ENCODE measurements at places on chromosomes 6 and 20.

DNA sequence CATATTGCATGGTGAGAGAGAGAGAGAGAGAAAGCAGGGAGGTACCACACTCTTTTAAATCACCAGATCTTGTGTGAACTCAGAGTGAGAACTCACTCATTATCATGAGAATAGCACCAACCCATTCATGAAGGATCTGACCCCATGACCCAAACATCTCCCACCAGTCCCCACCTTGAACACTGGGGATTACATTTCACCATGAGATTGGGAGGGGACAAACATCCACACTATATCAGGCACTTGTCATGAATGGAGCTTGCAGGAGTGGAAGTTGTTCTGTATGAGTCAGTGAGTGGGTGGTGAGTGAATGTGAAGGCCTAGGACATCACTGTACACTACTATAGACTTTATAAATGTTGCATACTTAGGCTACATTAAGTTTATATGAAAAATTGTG is 47.7 kb upstream of the RNF182 start:
- no peak for DNase-seq

DNA sequence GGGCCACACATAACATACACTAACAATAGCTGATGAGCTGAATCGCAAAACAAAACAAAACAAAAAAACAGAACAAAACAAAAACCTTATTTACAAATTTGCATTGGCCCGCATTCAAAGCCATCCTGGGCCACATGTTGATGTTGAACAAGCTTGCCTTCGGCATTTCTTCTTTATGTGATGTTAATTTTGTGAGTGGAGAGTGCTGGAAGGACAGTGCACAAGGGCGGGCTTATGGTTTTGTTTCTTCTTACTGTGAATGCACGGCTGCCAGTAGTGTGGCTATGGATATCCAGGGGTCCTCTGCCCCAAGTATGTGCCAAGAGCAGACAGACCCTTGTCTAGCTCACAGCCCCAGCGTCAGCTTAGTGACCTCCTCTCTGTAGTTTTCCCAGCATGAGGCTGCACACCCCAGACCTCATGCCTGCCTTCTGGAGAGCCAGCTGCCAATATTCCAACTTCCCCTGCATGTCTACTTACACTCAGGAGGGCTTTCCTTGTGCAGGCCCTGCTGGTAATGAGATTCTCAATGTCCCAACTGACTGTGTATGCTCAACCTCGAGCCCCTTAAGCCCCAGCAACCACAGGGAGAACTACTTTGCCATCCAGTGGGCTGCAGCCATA is 24.9 kb downstream of the ZNF292 start:
- DNase-seq: no peak

- DNase-seq: peak; percentile 35
These were observed 164.0 kb downstream of the GMDS start for GRCh38 chr6:2081155-2082138.

DNA sequence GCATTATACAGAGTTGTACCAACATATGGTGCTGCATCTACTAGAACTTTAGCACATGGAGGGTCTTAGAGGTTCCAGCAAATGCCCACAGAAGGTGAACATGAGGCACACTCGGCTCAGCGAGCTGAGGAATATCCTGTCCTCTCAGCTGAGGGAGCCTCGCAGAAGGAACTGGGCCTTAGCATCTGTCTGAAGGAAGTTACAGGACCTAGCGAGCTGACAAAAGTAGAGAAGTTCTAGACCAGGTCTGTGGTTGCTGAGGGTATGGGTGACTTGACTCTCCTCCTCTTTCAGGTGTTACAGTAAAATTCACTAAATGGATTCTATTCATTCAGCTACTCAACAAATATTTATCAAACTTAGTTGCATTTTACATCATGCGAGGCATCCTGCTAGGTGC is 157.2 kb downstream of the ZDHHC14 start:
- peak; percentile 41 for DNase-seq

- DNase-seq: no peak
These were observed 39.4 kb upstream of the EEF1A1 start for GRCh38 chr6:73560182-73560732.

DNA sequence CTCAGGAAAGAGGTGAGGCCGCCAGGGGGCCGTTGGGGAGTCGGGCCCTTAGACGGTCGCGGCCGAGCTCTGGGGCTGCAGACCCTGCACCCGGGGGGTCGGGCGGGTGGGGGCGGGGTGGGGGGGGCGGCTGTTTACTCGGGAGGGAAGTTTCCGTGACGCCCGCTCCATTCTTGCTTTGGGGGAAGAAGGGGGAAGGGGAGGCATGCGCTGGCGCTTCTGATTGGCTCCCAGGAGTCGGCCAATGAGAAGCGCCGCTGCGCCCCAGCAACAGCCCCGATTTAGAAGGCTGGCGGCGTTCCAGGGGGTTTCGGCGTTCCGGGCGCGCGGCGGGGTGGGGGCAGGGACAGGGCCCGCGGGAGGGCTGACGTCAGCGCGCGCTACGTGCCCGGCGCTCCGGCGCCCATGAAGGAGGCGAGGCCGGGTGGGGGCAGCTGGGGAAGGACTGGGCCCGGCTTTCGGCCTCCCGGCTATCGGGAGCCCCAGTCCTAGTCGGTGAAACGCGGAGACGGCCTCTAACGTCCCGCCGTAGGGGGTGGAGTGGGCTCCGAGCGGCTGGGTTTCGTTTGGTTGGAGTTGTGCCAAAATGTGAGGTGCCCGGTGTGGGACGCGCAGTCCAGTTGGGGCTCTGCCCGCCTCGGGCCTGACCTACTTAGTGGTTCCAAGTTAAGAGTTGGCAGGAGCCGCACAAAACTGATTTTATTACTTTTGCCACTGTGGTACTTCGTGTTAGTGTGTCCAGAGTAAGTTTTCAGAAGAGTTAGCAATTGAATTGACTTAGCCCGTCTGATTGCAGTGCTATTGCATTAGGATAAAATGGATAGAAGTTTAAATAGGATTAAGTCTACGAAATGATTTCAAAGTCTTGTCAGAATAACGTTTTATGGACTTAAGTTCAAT is 1.1 kb downstream of the PNRC1 start:
- DNase-seq: peak; percentile 96

DNA sequence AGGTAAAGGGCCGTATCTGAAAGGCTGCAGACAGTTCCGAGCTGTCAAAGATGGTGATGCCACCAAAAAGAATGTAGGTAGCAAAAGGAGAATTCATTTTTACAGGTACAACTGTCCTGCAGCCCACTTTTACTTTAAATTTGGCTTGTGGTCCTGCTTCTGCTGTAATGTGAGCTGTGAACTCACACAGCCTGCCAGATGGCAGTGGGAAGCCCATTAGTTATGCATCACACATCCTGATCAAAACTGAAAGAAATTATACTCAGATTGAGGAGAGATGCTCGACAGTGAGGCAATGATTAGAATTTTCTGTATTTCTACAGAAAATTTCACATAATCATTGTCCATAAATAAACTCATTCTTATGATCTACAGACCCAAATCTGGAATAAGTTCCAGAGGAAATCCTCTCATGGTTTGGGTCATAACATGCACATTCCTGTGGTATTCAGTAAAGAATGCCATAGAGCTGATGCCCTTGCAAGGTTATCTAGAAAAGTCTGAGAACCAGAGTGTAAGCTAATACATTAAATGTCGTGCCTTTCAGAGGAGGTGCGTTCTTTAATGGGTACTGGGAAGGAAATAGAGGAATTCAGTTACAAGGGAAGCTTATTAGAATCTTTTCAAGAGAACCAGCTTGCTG is 23.9 kb upstream of the E2F3 start:
- no peak for DNase-seq

DNA sequence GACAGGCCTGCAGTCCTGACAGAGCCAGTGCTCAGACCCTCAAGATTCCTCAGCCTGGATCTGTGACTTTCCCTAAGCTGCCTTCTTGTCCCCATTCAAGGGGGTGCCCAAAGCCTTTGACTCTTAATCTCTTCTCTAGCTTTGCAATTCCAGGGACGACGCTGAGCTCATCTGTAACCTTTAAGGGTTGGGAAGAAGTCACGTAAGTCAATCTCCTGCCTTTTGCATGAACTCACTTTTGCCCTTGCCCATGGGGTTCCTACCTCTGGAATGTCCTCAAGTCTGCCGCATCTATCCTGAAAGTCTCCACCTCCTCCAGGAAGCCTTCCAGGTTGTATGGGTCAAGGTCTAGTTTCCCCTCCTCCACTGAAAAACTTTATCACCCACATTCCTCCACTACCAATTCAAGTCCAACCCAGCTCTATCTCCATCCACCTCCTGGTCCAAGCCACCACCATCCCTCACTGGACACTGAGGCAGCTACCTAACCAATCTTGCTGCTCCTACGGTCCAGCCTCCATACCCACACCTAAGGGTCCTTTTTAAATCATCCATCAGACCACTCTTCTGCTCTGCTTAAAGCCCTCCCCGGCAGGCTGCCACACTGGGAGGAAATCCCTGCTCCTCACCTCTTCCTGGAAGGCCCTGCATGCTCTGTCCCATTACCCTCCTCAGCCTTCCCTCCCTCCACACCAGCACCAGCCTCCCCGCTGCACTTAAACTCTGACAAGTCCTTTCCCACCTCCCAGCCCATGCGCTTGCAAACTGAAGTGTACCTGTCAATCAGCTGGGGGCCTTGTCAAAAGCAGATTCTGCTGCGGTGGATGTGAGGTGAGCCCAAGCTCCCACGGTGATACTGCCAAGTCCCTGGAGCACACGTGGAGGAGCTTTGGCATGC is 29.7 kb downstream of the PREX1 start:
- no peak for DNase-seq

DNA sequence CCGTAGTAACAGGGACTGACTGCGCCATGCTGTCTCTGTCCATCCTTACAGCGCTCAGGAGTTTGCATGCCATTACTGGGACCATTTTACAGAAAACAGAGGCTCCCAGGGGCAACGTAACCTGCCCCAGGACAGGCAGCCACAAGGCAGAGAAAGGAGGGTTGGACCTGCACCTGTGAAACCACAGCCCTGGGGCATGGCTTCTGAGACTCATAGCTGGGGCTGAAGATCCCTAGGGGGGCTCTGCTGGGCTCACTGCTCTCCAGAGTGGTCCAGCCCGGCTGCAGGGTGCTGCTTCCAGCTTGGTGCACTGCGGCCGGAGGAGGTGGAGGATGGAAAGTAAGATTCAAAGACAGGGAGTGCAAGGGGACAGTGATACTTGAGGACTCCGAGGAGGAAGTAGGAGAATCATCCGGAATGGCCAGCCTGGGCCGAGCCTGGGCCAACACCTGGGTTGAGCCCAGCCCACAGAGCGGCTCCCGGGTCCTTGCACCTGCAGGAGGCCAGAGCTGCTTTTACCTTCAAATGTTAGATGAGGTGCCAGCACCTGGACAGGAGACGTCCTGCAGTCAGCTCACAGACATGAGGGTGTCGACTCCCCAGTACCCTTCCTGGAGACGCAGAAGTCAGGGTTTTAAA is 183.2 kb downstream of the CDH4 start:
- no peak for DNase-seq

- no peak for DNase-seq
These were observed 89.4 kb downstream of the GRM4 start for GRCh38 chr6:34056305-34057108.

- DNase-seq: no peak
These were observed 392.6 kb downstream of the RFPL4B start for GRCh38 chr6:112739766-112740165.

DNA sequence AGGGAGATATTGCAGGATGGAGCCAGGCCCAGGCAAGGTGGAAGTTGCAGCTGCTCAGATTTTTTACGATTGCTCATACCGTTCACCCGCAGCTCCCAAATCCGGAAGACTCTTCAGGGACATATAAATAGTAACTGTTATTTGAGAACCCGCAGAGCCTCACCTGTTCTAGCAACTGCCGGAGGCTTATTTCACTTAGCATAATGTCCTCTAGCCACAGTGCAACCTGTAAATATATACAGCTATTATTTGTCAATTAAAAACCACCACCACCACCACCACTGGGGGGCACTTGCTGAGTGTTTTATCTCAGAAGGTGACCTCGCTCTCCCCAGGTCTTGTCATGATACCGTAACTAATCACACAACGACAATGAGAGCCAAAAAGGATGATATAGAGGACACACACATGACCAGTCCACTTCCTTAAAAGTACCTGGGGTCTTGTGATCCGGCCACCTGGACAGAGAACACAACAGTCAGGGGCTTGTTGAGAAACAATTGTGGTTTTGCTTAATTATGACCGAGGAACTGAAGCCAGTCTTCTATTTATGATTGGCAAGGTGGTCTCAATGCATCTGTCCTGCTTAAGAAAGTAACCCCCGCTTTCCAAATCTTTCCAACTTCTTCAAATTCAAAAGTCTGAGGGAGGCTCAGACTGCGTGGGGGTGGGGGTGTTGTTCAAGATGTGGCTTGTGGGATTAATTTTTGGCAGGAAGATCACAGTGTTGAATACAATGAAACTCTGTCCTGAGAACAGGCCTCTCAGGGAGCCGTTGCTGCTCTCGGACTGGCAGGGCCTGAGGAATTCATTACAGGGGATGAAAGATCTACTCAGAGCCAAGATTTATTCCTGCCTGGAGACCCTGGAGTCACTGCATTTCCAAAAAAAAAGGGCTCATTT is 107.7 kb upstream of the PRND start:
- DNase-seq: peak; percentile 73

- peak; percentile 32 for DNase-seq
These were observed 47.6 kb downstream of the STX11 start for GRCh38 chr6:144197919-144198318.

DNA sequence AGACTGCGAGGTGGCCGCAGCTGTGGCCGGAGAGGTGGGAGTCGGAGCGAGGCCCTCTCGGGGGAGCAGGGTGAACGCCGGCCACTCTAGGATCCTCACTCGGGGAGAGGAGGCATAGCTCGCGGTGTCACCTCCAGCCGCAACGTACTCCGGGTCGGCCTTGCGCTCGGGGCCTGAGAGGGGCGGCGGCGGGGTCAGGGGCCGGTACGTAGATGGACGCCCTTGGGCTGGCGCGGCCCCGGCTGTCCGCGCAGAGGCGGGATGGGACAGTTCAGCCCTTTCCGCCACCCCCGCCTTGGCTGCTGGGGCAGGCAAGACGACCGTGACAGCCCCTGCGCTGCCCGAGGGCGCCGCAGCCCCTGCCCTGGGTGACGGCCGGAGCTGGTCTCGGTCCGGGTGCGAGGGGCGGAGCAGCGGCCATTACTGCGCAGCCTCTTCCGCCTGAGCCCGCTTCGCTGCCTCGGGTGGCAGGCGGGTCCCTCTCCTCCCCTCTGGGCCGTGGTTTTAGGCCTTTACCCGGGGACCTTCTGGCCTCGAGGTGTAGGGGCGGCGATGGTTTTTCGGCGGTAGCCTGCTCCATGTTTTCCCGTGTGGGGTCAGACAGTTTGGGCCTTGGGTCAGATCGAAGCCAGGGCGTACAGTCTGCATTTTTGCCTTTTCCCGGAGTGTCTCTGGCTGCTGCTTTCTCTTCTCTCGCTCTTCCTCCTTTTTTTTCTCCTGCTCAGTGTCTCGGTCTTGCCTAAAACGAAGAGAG is 405 bp downstream of the RNF146 start:
- DNase-seq: peak; percentile 55

Measured in activated CD4-positive, alpha-beta T cell treated with anti-CD3 and anti-CD28 coated beads, Interleukin-2, Interleukin-4, amounts not matched to agents 100 ng/mL and 50 ng/mL, durations not matched to agents 16 hours and 8 hours (primary cell).